ENCODE measurements at places on chromosomes 12 and 14. TPM values are rescaled to one million over a fixed set of nuclear protein-coding genes. Genes with fewer than 3 reads are reported as not detected.

GRCh38 chr12:131084341-131085011 lies 130.8 kb downstream of the ADGRD1 start:
- DNase-seq, result no peak

DNA sequence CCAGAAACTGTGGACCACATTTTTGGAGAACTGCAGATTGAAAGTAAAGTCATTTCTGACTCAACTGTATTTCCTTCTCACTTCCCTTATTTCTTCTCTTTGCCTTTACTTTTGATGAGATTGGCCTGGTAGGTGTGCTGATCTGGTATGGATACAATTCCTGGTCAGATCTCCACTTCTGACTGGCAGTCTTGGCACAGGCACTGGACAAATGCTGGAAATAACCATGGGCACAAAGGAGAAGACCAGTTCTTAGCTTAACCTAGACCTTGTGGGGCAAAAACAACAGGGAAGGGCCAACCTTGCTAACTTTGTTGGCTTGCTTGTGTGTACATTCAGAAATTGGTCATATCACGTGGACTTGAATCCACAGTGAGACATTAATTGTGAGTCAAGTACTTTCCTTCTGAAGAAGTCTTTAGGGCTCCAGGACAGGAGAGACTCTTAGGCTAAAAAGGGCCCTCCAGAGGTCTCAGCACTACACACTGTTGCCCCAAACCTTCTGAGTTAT lies 75.0 kb downstream of the DIP2B start:
- DNase-seq, result no peak

GRCh38 chr12:96303653-96304052 lies 96.6 kb downstream of the CDK17 start:
- DNase-seq, result no peak

GRCh38 chr12:33438851-33439586 lies 600 bp downstream of the SYT10 start:
- no peak for DNase-seq

- no peak for DNase-seq
These were observed 56.8 kb downstream of the BTG1 start for GRCh38 chr12:92088805-92089204.

- peak; percentile 30 for DNase-seq
These were observed 18.0 kb downstream of the ACIN1 start for GRCh38 chr14:23076785-23077408.

- DNase-seq, result peak; percentile 80
These were observed 218.9 kb upstream of the CDKN3 start for GRCh38 chr14:54177641-54178621.

DNA sequence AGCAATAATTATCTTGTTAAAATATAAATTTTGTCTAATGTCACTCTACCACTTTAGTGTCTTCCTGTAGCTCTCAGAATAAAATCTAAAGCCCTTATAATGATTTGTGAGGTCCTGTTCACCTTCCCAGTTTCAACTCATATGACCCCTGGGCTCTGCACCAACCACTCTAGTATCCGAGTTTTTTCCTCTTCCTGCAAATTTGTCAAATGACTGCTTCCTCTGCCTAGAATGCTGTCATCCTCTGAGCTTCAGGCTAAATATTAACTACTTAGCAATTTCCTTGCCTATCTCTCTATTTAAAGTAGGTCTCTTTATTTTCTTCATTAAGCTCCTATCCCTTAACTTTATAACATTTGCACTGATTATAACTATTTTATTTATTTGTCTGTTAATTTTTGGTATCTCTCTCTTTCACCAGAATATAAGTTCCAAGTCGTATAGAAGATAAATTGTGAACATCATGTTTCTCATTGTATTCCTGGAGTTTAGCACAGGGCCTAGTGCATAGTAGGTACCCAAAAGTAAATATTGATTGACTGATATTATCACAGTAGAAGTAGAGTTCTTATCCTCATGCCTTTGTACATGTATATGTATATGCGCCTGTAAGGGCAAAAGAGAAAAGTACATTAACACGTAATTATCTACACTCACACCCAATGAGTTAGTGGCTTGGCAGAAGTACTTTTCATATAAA lies 196.0 kb downstream of the BCAT1 start:
- no peak for DNase-seq

- no peak for DNase-seq
These were observed 7.6 kb upstream of the FKBP11 start for GRCh38 chr12:48932878-48933277.

DNA sequence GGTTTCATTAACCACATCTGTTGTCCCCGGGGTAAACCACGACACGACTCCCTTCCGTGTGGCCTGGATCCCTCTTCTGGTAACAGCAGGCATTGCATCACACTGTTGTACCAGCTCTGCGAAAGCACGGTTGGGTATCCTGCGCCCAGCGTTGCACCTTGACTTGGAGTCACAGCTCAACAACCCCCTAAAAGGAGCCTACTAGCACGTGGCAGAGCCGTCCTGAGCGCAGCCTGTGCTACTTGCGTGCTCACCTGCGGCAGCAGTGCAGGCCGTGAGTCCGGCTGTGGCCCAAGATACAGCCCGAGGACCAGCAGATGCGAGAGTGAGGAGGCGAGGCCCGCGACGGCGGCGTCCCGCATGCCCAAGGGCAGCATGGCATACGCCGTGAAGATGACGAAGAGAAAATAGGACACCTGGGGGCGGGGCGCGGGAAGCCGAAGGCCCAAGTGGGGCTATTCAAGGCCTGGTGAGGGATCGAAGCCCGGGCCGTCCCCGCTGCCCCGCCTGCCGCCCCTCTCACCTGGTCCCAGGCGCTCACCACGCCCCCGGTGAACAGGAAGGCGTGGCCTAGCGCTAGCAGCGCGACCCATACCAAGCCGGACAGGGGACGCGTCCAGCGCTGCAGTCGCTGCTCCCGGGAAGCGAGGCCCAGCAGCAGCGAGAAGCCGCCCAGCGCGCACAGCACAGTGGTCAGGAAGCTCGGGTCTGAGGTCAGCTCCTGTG lies 2.4 kb downstream of the ADCY4 start:
- DNase-seq, result peak; percentile 71

DNA sequence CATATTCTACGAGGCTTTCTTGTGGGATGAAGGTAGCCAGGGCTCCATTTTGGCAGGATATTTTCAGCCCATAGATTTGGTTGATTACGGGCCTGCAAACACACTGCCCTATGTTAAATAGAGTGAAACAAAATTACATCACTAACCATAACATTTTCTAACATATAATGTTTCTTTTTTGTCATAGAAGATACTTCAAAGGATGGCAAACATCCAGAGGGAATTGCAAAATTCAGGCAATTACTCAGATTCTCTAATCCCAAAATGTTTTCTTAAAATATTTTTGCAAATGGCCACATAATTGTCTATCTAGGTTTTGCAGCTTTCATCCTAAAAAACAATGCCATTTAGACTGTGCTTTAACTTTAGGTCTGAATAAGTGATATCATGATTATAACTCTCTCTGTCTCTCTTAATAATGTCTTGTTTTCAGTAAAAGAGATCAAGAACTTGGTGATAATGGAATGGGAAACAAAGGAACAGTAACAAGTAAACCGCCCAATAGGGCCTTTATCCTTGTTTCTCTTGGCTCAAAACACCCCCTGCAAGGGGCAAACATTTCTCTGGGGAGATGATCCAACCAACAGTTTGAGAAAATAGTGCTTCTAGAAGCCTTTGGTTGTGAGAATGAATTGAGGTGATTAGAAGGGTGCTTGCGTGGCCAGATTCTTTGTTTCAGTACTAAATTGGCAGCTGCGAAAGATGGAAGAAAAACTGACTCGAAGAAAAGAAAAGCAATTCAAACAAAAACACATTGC lies 54.4 kb upstream of the BTG1 start:
- DNase-seq, result no peak

DNA sequence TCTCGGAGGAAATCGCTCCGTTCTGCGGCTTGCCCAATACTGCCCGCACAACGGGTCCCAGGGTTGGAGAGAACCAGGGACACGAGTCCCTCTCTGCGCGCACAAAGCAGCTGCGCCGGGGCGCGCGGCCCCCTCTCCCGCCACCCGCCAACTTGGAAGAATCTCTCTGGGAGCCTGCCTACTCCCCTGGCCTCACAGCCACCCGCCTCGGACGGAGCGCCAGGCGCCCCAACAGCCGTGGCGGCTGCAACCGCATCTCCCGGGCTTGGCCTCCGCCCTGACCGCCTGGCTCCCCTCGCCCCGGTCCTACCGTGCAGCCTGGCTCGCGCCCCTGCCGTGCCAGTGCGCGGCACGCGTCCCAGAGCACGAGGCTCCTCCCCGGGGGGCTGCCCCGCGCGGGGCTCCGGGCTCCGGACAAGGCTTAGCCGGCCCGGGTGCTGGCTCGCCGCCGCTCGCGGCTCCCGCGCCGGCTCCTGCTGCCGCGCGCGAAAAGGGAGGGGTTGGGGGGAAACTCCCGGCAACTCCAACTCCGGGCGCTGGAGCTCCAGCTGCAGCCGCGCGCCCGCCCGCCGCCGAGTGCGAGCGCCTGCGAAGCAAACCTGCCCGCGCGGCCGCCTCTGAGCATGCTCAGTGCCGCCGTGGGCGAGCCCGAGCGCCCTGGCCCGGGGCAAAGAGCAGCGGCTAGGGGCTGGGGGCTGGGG lies at the start of gene STXBP6:
Gene STXBP6 (minus strand): TSS at position 580 of the 701 bp plus-strand sequence. CDS start 75,329 bp downstream, outside the sequence.
- DNase-seq, result peak; percentile 67

DNA sequence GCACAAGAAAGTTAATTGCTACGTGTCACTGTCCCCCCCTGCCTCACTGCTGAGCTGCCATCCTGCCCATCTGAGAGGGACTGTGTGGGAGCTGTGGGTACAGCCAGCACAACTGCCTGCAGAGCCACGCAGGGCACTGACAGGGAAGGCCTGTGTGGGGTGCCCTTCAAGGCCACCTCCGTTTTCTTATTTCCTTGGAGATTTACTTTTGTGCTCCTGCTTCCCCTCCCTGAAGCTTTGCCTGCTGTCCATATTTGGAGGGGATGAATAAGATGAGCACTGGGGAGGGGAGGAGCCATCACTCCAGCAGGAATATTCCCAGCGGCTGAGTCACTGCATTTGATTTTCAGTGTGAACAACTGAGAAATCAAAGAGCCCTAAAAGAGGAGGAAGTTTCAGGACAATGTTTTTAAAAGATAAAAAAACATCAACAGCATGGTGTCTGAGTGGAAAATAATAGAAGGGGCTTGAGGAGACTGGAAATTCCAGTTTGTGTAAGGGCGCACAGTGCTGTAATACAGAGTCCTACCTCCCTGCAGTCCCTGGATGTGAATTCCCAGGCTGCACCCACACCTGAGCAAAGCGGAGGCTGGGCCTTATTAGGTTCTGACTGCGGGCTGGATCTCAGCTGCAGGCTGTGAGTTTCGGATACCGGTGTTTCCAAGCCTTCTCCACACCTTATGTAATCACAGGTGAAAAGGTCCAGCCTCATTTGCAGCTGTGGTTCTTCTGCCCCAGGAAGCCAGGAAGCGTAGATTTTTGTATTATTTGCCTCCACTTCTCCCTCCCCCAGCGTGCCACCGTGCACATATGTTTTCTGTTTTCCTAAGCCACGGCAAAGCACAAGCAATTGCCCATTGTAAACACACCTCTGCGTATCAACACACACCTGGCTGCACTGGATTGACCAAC lies 192.6 kb upstream of the BCL2L14 start:
- peak; percentile 78 for DNase-seq

DNA sequence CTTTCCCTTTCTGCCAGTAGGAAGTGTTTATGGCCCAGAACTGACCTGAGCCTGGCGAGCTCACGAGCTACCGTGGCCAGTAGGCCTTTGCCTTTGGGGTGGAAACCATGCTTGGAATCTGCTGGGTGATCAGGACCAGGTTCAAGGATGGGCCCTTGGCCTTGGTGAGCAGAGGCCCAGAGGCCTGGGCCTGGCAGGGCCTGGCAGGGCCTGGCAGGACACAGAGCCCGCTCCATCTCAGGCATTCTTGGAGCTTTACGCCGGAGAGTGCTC lies 184.8 kb upstream of the RTL1 start:
- no peak for DNase-seq

Gene PCED1B
- total RNA-seq, result 3.0 TPM

Gene KRT83
- 0.94 TPM for total RNA-seq

Gene TDRD9
- 0.03 TPM for total RNA-seq

Gene CFAP54
- not detected for total RNA-seq

Data from HT-29 (cell line).